A549 treated with DMSO at 1 μM for 4 hours (cell line): ENCODE measurements at places on chromosomes 5 and 9. TPM values are rescaled to one million over a fixed set of nuclear protein-coding genes. Genes with fewer than 3 reads are reported as not detected.

PCDHA2 gene
- 0.03 to 0.08 TPM (median 0.07 TPM) in 5 replicates for total RNA-seq

MAPKAP1 gene
- total RNA-seq: 50.3 to 87.6 TPM (median 80.5 TPM) in 5 replicates

TERT gene
- 1.8 to 4.0 TPM (median 3.3 TPM) in 5 replicates for total RNA-seq

CDH18 gene
- not detected in 5 replicates for total RNA-seq

PCDHA5 gene
- total RNA-seq: 0.56 to 0.86 TPM (median 0.77 TPM) in 5 replicates

EQTN gene
- not detected in 5 replicates for total RNA-seq

INSL6 gene
- not detected in 5 replicates for total RNA-seq

C9orf50 gene
- 0.08 TPM in 1 of 5 replicates, not detected in the others for total RNA-seq

NR6A1 gene
- total RNA-seq: 1.7 to 2.0 TPM (median 1.9 TPM) in 5 replicates

MAN2A1 gene
- 13.1 to 20.8 TPM (median 17.8 TPM) in 5 replicates for total RNA-seq

FRMD3 gene
- 1.5 to 2.7 TPM (median 2.1 TPM) in 5 replicates for total RNA-seq

KIAA0825 gene
- total RNA-seq: 0.30 to 0.44 TPM (median 0.39 TPM) in 5 replicates

ADRB2 gene
- 0.61 to 0.95 TPM (median 0.66 TPM) in 5 replicates for total RNA-seq

NUDCD2 gene
- total RNA-seq: 30.6 to 35.8 TPM (median 35.1 TPM) in 5 replicates

SLC25A51 gene
- 20.1 to 23.5 TPM (median 20.5 TPM) in 5 replicates for total RNA-seq

LCN10 gene
- not detected in 5 replicates for total RNA-seq

CXCL14 gene
- total RNA-seq: 0.10 to 0.25 TPM (median 0.12 TPM) in 5 replicates

SLC36A2 gene
- total RNA-seq: not detected in 5 replicates
